ENCODE measurements at places on chromosomes 11 and 22.

- DNase-seq, result no peak
Measured at GRCh38 chr22:39731881-39732555, 161.5 kb downstream of the CACNA1I start.

- DNase-seq, result no peak
Measured at GRCh38 chr11:133491680-133492383, 40.5 kb downstream of the OPCML start.

- no peak for DNase-seq
Measured at GRCh38 chr22:25779890-25780289, 37.9 kb downstream of the MYO18B start.

- no peak for DNase-seq
Measured at GRCh38 chr22:41968601-41969000, 642 bp upstream of the SEPTIN3 start.

- no peak for DNase-seq
Measured at GRCh38 chr11:128184981-128185380, 402.4 kb downstream of the ETS1 start.

GRCh38 chr11:77049026-77049425 lies 14.8 kb downstream of the B3GNT6 start:
- DNase-seq, result no peak

DNA sequence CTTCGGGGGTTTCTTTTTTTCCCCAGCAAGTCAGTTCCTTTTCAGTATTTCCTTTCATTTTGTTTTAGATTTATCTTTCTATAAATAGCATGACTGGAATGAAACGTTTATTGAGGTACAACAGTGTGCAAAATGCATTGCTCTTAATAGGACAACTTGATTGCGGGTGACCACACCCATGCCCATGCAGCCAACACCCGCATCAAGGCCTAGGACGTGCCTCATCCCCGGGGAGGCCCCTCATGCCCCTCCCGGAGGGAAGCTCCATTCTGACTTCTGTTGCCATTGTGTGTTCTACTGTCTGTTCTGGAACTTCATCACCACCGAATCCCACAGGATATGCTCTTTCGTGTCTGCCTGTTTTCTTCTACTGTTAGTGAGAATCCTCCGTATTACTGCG lies 82.2 kb downstream of the RPS6KA4 start:
- DNase-seq, result no peak

- DNase-seq, result no peak
Measured at GRCh38 chr11:129320494-129320893, 55.2 kb upstream of the BARX2 start.

DNA sequence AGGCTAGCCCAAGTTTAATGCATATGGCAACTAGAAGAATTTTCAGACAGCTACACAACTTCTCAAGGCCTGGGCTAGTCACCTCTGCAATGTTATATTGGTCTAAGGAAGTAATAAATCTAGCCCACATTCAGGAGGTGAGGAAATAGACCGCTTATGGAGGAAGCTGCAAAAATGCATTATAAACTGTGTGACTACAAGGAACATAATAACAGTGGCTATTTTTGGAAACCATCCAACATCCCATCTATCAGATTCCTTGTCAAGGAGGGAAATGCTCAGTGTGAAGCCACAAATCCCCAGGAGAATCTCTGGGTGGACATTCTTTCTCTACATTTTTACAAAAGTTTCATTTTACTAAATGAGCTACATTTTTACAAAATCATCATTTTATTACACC lies 76.1 kb downstream of the BBOX1 start:
- DNase-seq, result no peak

DNA sequence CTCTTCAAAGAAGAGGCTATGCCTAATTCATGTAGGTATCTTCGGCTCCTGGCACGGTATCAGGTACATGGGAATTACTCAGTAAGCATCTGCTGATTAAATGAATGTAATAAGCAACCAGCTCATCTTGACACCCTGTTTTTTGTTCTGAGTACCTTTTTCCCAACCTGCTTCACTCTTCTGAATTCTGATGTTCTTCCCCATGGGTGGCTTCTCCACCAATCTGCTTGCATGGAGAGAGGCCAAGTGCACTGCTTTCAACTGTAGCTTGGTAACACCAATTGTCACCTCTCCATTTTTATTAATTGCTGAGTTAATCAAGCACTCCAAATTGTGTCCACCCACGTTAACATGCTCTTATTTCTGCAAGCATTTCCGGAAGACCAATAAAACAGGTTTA lies 40.5 kb downstream of the LARGE1 start:
- no peak for DNase-seq

- no peak for DNase-seq
Measured at GRCh38 chr11:86978756-86979608, 23.8 kb upstream of the FZD4 start.

- DNase-seq, result no peak
Measured at GRCh38 chr11:29483831-29484230, 533.0 kb downstream of the KCNA4 start.
